Stimulated activated effector memory CD8-positive, alpha-beta T cell treated with anti-CD3 and anti-CD28 coated beads, Interleukin-12 subunit alpha, Interleukin-12 subunit beta, amount 100 ng/mL, for 72 hours (primary cell): ENCODE measurements at places on chromosomes 2 and 18.

GRCh38 chr2:150292807-150293206 is 194.7 kb downstream of the RND3 start:
- no peak for DNase-seq

DNA sequence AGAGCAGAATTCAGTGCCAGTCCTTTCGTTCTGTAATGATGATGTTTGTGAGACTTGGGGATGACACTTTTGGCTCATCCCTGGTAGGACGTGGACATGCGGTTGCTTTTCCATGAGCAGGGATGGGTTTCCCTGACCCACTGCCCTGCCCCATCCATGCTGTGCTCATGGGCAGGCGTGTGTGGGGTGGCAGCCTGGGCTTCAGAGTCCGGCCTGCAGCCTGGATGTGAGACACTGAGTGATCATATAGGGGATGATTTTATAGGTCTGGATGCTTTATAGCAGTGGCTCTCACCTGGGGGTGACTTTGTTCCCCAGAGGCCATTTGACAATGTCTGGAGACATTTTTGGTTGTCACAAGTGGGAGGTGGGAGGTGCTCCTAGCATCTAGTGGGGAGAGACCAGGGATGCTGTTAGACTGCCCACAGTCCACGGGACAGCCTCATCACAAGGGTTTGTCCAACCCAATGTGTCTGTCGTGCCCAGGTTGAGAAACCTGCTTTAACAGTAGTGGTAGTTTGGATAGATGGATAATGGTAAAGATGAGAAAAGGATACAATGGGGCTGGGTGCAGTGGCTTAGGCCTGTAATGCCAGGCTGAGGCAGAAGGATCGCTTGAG is 38.9 kb downstream of the LDLRAD4 start:
- no peak for DNase-seq

DNA sequence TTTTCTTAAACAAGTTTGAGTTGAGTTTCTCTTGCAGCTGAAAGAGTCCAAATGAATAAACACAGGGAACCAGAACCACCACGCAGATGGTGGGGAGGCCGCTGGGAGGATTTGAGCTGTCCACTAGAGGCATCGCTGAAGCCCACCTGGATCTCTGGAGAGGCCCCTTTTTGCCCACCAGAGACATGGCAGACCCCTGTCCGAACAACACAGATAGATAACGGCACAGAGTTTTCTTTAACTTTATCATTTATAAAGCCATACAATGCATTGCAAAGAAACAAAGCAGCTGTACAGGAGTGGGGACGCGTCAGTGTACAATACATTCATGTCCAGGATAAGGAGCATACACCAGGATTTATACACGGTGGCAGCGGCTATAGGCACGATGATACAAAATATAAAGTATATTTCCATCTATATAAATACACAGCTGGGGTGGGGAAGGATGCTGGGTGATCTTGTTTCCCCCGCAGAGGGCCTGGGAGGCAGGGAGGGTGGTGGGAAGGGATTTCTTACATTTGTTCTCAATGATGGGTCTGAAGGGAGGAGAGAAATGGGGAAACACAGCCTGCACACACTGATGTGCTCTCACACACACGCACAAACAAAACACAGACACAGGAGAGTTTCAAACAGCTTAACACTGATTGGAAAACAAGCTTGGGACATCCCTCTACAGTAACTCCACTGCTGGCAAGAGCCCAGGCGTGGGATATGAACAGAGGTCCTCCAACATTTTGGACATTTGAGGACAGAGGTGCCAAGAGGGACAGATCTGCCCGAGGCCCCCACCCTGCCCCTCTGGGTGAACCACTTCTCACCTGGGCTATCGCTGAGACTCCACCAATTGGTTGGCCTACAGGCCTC is 203.0 kb downstream of the TNS1 start:
- DNase-seq, result no peak

DNA sequence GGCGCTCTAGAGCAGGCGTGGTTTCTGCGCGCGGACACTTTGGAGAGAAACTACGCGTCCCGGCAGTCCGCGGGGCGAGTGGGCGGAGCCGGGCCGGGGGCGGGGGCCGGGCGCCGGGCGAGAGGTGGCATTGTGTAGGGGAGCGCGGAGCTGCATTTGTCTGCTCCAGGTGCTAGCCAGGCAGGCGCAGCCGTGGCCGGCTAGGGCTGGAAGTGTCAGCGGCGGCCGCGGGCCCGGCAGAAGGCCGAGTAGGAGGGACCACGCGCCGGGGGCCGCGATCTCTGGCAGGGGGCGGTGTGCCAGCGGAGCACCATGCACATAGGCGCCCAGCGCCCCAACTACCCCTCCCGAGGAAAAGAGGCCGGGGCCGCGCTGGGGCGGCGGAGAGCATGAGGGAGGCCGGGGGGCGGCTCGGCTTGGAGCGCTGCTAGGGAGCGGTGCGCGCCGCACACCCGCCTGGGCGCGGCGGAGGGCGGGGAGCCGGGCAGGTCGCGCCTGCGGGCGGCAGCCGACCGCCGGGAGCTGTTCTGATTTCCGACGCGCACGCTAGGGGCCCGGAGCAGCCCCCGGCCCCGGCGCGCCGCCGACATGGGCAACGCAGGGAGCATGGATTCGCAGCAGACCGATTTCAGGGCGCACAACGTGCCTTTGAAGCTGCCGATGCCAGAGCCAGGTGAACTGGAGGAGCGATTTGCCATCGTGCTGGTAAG is at the start of gene FMNL2:
Gene FMNL2 (plus strand): TSS at position 159 of the 710 bp plus-strand sequence.
- peak; percentile 61 for DNase-seq

DNA sequence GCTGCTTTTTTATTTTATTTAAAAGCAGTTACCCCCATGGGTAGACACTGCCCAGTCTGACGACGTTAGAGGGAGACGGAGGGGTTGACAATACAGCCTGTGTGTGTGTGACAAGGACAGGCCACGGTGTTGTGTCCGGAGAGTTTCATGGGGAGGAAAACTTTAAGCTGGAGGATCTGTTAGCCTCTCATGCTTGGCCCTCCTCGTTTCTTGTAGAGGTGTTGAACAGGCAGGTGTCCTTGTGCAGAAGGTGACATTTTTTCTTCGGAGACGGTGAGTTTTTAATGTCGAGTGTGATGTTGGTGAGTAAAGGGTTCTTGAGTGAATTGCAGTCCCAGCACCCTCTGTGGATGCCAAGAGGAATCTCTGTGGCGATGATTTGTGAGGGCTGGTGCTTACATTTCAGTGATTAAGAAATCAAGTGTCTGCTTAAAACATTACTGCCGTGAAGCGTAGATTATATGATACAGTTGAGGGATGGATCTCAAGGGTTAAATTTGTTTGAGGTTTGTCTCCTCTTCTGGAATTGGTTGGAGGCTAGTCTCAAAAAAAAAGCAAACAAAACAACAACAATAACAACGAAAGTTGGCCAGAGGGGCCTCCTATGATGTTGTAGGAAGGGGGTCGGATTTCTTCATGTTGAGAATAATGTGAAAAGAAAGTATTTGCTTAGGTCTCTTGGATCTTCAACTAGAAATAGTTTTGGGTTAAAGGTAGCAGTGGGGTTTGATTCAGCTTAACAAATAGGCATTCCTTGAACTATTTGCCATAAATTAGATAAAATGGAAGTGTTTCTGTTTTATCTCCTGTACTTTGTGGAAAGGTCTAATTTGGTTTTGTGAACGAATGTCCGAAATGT is 1.6 kb downstream of the NCOA1 start:
- DNase-seq, result no peak

- DNase-seq, result no peak
These were observed 185.2 kb downstream of the SMAD2 start for GRCh38 chr18:47745227-47745626.

DNA sequence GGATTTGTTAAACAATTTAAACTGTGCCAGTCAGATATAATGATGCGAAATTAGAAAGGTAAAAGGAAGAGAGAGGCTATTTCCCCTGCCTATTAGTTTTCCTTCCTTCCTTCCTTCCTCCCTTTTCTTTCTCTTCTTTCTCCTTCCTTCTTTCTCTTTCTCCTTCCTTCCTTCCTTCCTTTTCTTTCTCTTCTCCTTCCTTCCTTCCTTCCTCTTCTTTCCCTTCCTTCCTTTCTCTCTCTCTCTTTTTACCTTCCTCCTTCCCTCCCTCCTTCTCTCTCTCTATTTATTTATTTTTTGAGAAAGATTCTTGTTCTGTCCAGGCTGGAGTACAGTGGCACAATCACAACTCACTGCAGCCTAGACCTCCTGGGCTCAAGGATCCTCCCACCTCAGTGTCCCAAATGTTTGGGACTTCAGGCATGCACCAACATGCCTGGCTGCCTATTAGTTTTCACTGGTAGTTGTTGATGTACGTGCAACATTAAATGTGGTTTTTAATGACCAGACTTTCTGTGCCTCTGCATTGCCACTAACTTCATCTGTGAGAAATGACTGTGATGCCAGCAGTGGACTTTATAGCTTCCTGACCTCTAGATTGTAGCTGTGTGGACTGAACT is 48.7 kb upstream of the NFE2L2 start:
- DNase-seq, result no peak

DNA sequence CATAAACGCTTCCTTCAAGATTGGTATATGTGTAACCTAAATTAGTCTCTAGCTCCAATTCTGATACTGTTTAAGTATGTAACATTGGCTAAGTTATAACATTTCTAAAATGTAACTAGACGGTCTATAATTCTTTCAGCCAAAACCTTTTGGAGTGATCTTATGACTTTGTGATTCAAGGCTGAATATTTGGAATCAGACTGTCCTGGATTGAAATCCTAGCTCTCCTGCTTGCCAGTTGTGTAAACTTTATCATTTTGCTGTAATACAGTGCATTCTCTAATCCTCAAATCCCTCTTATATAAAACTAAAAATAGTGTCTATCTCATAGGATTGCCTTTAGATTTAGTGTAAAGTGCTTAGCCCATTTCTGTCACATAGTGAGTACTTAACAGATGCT is 337.2 kb upstream of the KCNJ3 start:
- no peak for DNase-seq

GRCh38 chr18:48931680-48932461 is 18.9 kb downstream of the SMAD7 start:
- DNase-seq, result peak; percentile 26

DNA sequence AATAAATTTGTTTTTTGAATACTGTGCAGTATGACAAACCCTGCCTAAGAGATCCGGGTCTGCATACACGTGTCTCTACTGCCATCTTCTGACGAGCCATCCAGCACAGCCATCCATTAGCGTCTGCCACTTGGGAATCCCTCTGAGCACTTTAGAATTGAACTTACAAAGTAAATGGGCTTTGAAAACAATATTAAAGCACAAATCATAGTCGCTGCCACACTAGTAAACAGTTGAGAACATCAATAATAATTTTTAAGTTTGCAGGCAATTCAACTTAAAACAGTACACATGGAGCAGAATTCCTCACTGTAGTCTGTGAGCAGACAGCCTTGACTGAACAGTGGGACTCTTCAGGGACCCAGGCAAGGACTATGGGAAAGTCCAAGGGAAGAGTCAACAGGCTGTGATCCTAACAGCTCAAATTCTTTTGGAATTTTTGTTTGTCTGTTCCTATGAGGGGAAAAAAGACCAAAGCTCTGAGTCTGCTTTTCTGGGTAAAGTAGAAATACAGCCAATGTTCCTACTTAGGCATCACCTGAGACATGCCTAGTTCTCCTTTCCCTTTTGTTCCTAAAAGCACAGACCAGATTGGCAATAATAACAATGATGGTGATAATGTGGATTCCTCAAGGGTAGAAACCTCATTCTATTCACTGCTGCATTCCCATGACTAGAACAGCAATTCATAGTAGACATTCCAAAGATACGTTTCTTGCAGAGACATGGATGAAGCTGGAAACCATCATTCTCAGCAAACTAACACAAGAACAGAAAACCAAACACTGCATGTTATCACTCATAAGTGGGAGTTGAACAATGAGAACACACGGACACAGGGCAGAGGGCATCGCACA is 92.9 kb downstream of the MREG start:
- peak; percentile 24 for DNase-seq

DNA sequence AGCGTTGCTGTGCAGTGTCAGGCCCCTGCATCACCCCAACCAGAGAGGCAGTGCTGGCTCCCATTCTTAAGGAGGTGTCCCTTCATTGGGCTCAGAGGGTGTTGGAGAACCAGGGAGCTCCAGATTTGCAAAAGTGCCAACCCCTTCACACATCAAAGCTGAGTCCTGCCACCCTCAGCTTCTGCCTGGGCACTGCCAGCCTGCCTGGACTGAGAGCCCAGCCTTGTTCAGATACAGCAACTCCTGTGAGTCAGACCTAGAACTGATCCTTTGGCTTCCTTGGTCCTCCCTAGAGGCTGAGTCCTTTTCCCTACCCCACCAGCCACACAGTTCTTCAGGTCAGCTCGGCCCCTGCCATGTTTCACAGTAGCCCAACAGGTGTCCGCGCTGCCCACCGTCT is 424.9 kb upstream of the MYT1L start:
- DNase-seq, result no peak

DNA sequence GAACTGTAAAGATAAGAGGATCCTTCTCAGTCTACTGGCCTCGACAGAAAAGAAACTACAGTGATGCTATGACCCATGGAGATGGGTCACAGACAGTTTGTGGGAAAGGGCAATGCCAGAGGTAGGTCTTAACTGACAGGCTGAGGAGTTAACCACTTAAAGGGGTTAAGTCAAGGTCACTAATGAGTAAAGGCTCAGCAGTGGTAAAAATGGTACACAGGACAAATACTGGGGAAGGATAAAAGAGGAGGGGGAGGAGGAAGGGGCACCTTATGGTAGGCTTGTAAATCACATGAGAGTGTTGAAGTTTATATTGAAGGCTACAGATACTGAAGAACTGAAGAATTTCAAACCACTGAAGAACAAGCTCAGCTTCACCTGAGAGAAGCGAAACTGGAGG is 9.9 kb downstream of the IER3IP1 start:
- DNase-seq, result no peak

DNA sequence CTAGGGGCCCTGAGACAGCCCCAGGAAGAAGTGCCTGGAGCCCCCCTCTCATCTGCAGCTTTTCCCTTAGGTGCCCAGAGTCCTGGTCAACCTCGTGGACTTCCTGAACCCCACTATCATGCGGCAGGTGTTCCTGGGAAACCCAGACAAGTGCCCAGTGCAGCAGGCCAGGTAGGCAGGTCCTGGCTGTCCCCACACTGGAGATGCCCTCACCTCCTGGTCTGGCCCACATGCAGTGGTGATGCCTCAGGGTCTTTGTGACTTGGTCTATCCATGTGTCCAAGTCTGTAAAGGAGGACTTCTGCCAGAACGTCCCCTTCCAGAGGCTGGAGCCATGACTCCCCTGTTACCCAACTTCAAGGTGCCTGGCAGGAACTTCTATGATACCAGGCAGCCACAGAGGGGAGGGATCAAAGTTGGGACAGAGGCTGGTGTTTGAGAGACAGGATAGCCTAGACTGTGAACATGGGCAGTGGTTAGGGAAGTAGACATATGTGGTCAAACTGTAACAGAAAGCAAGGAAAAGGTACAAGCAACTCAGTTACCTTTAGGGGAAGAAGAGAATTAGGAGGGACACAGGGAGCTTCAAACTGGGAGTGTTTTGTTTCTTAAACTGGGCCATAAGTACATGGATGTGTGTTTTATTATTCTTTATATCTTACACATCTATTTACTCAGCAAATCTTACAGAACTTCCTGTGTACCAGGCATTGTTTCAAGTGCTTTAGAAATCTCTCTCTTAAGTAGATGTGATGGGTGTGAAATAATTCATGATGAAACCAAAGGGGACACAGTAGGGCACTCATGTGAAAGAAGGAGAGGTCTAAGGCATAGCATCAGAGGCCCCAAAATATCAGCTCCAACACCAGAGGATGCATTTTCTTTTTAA is 107.1 kb downstream of the PLB1 start:
- DNase-seq, result no peak
